T-helper 2 cell (primary cell): ENCODE measurements at places on chromosomes 2 and 18.

GRCh38 chr2:225995796-225996461 lies 596.4 kb downstream of the NYAP2 start:
- no peak for DNase-seq

DNA sequence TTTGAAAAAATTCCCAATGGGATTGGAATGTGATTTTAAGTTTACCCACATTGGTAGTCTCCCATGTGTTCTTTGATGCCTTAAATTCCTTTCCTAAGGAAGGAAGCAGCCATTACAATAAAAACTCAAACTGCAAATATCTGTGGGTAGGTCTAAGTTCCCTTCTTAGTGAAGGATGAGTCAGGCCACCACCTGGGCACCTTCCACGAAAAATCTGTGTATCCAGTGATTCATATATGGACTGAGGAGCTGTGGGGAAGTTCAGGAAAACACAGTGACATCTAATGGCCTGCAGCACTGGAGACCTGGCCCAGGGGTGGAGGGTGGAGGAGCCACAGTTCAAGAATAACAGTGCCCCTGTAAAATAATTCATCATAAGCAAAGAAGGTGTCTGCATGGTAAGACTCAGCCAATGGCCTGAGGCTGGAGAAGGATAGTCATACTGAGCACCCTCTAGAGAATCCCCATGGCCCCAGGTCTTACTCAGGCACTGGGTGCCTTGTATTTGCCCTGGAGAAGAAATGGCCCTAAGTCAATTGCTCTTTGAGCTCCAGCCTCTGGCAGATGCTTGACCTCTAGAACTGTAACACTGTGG lies 248.6 kb downstream of the SP3 start:
- DNase-seq: no peak

DNA sequence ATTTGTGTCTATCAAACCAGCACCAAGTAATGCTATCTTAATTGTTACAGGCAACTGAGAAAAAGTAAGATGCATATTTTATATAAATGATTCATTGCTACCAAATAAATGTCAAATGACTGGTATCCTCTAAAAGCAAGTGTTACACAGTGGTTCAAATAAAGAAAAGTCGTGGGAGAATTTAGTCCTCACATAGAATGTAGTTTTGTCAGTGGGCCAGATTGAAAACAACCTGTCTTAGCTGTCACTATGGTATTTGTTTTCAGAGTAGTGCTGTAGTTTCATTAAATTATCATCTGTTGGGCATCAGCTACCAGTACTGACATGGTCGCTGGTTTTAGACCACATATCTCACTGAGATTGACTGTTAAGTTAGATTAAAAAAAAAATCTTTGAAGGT lies 10.2 kb upstream of the EIF2AK3 start:
- no peak for DNase-seq

DNA sequence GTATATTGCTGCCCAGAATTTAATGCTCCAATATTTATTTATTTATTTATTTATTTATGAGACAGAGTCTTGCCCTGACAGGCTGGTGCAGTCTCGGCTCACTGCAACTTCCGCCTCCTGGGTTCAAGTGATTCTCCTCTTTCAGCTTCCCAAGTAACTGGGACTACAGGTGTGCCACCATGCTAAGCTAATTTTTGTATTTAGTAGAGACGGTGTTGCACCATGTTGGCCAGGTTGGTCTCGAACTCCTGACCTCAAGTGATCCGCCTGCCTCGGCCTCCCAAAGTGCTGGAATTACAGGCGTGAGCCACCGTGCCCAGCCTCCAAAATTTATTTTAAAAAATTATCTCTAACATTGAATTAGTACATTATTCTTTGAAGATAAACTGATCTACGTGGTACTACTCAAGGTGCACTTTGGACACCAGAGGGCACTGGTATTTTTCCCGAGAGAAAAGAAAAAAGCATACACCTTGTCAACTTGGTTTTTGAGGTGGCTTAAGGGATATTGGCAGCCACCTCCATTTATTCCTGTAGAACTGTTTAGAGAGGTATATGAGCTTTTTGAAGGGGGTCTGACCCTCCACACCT lies 1.4 kb upstream of the IDH1 start:
- DNase-seq: no peak

- DNase-seq: no peak
These were observed 86.4 kb downstream of the EML6 start for GRCh38 chr2:54809819-54810218.

DNA sequence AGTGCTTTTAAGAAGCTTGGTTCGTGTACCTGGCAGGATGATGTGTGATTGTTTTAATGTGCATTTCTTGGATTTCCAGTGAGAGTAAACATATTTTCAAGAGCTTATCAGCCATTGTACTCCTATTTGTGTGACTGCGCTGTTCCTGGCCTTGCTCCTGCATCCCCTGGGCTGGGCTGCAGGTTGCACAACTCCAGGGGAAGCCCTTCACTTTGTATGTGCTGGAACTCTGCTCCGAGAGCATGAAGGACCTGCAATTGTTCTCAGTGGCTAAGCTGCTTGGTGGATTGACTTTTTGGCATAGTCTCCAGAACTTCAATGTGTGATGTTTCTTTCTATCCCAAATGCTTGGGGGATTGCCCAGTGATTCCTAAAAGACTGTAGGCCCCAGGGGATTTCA lies 18.8 kb downstream of the ATP6V1C2 start:
- DNase-seq: no peak

GRCh38 chr2:151844211-151844896 lies 16.1 kb upstream of the ARL5A start:
- DNase-seq: no peak
